T-helper 17 cell (primary cell): ENCODE measurements at places on chromosomes 6 and 20. TPM values are rescaled to one million over a fixed set of nuclear protein-coding genes. Genes with fewer than 3 reads are reported as not detected.

The ME1 gene
- 0.97 TPM for total RNA-seq

The ZSCAN23 gene
- 0.12 TPM for total RNA-seq

The BICRAL gene
- total RNA-seq: 34.1 TPM

- DNase-seq: no peak
- no peak overlapping the region for H3K27ac ChIP-seq
- peaks cover 2% of the 10 kb centered on the region for H3K36me3 ChIP-seq
- no peak overlapping the region for H3K4me3 ChIP-seq
- peaks cover 6% of the 10 kb centered on the region for H3K4me1 ChIP-seq
- H3K27me3 ChIP-seq: no peaks in the 10 kb centered on the region
These were observed 18.4 kb downstream of the SERPINB1 start for GRCh38 chr6:2823104-2823850.

DNA sequence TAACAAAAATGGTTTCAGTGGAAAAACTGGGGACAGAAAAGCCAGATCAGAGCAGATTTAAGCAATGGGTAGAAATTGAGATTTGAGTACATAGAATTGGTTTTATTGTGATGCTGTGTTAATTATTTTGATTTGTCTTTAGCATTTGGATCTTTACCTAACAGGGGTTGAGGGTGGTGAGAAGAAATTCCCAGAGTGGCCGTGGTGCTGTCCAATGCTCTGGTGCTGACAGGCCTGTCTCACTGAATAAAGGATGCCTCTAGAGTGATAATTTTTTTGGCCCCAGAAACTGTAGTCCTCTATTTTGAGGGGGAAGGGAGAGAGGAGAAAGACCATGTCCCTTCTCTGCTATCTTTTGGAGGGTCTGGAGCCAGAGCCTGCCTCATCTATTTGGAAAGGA lies 79.1 kb downstream of the LYRM2 start:
- H3K4me1 ChIP-seq: no peaks in the 10 kb centered on the region
- no peak overlapping the region for H3K4me3 ChIP-seq
- H3K27ac ChIP-seq: no peak overlapping the region
- no peak for DNase-seq
